SK-N-SH treated with all-trans-retinoic acid at 6 μM for 48 hours (cell line): ENCODE measurements at places on chromosomes 2 and 18.

- ATAC-seq = no peak
These were observed 46.9 kb downstream of the NAB1 start for GRCh38 chr2:190695739-190696138.

- ATAC-seq = no peak
These were observed 488.7 kb downstream of the DCDC2C start for GRCh38 chr2:4192119-4192518.

GRCh38 chr2:9247177-9247576 is 40.6 kb downstream of the ASAP2 start:
- no peak for ATAC-seq

- peak; percentile 74 for ATAC-seq
These were observed 143.7 kb downstream of the ATL2 start for GRCh38 chr2:38233231-38233983.

- no peak for ATAC-seq
These were observed 139.5 kb upstream of the SETBP1 start for GRCh38 chr18:44541159-44541558.

DNA sequence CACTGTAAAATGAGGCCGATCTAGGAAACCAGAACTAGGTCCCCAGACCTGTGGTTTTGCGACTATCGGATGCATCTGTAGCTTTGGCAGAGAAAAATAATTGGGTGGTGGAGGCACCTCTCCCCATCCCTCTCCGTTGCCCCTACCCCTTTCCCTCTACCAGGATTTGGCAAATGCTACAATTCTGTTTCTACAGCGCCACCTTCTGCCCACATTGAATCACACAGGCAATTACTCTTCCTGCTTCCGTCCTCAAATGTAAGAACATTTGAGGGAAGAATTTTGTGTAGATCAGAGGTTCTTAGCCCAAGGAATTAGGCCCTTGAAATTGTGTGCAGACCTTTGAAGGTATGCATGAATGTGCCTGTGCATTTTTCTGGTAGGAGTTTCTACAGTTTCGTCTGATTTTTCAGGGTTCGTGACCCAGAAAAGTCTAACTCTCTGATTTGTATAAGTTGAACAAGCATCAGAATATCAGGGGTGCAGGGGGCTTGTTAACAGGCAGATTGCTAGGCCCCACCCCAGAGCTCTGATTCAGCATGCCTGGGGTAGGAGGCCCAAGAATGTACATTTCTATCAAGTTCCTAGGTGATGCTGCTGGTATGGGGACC is 11.2 kb downstream of the ATP6V1B1 start:
- peak; percentile 61 for ATAC-seq

DNA sequence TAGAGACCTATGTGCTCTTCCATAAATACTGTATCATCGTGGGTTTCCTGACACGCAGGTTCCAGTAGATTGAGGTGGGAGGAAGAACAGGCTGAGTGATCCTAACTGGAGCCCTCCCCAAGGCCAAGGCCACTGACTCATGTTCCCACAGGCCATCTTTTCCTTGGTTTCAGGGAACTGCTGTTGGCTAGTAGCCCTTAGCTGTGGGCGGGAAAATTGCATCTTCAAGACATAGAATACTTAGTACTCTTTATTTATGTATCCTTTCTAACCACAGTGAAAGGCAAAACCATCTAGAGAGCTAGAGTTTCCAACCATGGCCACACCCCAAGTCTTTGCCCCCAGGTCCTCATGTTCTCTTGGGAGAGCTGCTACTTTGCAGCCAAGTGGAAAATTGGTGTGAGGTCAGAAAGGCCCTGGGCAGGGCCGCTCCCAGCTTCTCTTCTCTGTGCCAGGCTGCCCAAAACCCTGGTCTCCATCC is 55.9 kb downstream of the COPS8 start:
- ATAC-seq = no peak

DNA sequence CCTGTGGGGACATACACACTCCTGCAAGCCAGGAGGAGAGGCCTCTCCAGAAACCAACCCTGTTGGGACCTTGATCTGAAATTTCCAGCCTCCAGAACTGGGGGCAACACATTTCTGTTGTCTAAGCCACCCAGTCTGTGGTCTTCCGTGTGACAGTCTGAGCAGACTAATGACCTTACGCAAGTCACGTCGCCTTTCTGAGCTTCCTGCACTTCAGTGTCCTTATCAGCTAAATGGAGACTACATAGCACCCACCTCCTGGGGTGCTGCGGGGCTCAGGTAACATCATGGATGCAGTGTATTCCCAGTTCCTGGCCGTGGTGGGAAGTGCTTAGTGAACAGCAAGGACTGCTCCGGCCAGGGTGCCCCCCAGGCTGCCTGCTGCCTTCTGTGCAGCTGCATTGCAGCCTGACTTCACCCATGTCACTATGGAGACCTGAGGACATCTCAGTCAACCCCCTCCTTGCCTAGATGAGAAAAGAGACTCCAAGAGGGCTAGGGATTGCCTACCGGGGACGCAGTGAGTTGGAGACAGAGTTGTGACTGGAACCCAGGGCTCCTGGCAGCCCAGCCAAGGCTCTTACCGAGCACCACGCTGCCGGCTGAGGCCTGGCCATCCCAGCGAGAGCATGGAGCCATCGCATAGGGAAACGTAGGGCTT is 61.2 kb upstream of the FZD5 start:
- no peak for ATAC-seq

DNA sequence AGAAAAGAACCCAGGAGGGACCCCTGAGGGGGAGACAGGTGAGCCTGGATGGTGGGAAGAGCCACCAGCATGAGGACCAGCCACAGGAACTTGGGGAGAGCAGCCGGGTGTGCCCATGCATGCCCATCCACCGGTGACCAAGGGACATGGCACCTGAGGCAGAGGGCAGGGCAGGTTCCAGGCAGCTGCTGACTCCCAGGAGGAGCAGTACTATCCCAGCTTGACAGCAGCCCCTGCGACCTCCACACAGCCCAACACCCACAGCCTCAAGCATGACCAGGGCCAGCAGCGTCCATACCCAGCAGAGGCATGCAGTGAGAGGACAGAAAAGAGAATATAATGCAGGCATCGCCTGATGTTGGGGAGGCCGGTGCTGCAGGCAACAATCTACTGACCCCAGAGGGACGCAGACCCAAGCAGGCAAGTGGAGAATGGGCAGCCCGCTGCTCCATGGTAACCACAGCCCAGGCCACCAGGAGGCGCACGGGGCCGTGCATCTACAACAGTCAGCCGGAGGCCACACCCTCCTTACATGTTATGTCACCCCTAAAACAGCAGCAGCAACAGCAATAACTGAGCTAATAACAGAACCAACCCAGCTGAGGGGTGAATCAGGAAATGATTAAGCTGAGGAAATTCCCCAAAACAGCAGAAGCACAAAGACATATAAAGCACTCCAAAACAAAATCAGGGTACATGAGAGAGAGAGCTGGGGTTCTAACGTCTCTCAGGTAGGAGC is 44.1 kb downstream of the ANKMY1 start:
- peak; percentile 92 for ATAC-seq

DNA sequence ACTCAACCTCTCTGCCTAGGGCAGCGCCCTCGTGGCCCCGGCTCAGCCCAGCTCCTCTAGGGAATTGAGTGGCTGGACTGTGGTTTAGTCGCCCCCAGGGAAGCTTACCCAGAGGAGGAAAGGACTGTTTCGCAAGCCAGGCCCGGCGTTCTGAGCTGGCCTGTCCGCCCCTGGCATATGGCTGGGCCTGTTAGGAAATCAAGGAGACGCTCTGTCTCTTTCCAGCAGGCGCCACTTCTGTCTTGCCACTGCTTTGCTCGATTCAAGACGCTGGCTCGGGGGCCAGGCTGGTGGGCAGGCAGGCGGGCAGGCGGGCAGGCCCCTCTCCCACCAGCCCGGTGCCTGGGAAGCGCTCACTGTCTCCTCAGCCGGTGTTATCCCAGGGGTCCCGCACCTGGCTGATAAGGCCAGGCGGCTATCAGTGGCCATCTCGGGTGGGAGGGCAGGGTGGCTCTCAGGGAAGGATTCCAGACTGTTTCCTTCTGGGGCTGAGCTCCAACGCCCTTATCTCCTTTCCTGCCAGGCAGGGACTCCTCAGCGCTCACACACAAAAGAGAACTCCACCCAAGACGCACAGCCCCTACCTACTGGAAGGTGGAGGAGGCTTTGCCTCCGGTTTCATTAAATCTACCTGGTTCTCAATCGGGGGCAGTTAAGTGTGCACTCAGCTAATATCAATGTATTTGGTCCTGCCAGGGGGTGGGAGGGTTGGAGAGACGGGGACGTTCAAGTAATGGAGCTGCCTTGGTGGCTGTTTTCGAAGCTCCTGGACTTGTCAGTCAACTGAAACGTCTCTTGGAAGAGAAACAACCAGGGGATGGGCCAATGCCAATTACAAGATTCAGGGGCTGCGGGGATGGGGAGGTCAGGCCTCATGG is 109.1 kb downstream of the SMAD7 start:
- no peak for ATAC-seq

DNA sequence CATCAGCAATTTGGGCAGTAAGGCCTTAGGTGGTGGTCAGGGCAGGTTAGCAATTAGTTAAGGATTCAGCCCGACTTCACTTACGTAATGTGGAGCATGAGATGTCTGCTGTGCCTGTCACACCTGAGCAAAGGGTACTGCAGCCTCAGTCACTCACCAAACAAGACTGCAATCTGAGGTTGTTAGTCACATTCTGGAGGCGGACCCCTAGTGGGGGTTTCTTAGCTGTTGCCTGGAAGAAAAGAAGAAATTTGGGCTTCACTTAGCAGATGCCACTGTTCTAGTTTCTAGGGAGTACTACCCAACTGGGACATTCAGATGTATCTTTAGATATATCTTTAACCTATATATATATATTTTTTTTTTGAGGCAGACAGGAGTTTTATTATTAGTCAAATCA is 529.9 kb downstream of the SLC4A3 start:
- no peak for ATAC-seq
